Common myeloid progenitor, CD34-positive (primary cell): ENCODE measurements at places on chromosomes 13 and 19.
A peak's percentile ranks its signal among the peaks of the same experiment; 100 is the strongest.

DNA sequence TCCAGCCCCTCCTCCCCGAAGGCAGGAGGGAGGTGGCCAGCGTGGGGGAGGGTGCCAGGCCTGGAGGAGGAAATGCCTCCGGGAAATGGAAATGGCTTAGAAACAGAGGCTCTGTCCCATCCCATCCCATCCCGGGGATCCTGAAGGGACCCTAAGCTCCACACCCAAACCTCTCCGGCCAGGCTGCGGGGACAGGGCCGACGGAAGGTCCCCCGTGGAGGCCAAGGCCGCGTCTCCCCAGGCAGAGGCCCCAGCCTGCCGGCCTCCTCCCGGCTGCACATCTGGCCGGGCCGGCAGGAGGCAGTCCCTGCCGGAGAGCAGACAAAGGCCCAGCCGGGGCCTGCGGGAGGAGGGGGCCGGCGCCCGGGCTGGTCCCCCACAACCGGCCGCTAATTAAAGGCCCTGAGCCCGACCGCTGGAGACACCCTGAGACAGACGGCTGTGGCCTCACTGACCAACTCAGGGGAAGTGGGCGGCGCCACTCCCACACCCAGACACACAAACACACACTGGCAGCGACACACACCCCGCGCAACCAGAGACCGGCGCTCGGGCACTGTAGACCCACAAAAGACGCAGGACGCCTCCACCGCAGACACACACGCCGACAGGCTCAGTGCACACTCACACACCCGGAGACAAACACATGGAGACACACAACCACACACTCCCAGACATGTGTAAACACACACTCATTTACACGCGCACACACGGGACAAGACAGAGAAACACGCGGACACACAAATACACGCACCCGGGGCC, 1.1 kb downstream of the ADAMTS10 start:
- peak; percentile 42 for DNase-seq
- peak overlapping the region; percentile 87 for H3K4me3 ChIP-seq
- no peaks in the 10 kb centered on the region for H3K27me3 ChIP-seq
- peaks cover 14% of the 10 kb centered on the region for H3K36me3 ChIP-seq
- no peak overlapping the region for H3K27ac ChIP-seq
- no peaks in the 10 kb centered on the region for H3K4me1 ChIP-seq

- H3K27me3 ChIP-seq, result no peaks in the 10 kb centered on the region
- no peak overlapping the region for H3K27ac ChIP-seq
- no peaks in the 10 kb centered on the region for H3K36me3 ChIP-seq
- DNase-seq, result no peak
- H3K4me1 ChIP-seq, result no peaks in the 10 kb centered on the region
Measured at GRCh38 chr13:81771951-81772350, 1431.0 kb upstream of the SPRY2 start.

DNA sequence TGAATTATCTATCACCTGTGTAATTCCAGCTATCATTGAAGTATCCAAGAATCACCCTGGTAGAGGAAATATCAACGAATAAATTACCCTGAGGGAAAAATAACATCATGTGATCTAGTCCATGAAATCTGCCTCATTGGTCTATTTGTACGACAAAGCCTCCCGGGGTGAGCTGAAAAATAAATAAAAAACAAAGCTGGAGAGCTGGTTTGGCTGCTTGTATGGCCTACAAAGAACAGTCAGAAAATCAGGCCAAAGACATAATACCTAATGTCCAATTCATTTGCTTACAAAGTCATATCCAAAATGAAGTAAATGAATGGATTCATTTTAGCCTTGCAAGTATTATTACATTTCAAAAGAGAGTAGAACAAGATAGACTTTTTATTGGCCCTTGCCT, 449.9 kb downstream of the KLF12 start:
- peaks cover 2% of the 10 kb centered on the region for H3K36me3 ChIP-seq
- H3K27ac ChIP-seq, result no peak overlapping the region
- H3K4me3 ChIP-seq, result no peak overlapping the region
- H3K27me3 ChIP-seq, result no peaks in the 10 kb centered on the region

GRCh38 chr19:54207983-54208783, 7.5 kb downstream of the RPS9 start:
- no peak overlapping the region for H3K4me3 ChIP-seq
- H3K36me3 ChIP-seq, result peaks cover 15% of the 10 kb centered on the region
- peak; percentile 100 for DNase-seq
